Stimulated activated naive CD4-positive, alpha-beta T cell treated with Interleukin-2 at 50 U/mL for 16 hours (primary cell): ENCODE measurements at places on chromosomes 5 and 9.

GRCh38 chr5:28310696-28311095, 1272.3 kb upstream of the CDH9 start:
- no peak for DNase-seq

DNA sequence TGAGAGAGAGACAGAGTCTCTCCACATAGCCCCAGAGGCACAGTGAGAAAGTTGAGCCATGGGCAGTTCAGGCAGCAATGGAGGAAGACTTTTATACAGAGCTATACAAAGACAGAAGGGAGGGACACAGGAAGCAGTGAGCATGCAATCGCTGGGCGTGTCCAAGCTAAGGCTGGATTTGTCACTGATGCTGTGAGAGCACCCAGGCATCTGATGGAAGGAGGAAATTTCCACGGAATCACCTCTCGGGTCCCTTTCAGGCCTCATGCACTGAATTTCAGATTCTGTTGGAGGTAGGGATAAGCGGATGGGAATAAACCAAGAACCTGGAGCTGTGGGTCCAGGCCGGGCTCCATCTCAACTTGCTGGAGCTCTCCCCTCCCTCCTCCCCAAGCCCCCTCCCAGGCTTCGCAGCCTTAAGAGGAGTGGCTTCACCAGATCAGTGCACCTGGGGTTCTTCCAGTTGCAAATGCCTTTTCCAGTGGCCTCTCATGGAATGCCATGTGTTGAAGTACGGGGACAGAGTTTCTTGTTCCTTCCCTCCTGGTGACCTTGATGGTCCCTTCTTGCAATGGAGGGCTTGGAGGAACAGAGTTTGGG, 114.8 kb upstream of the ALDH1B1 start:
- no peak for DNase-seq

- no peak for DNase-seq
These were observed 24.3 kb downstream of the HMHB1 start for GRCh38 chr5:143836161-143836725.

GRCh38 chr9:120860083-120860482, 16.9 kb downstream of the PHF19 start:
- no peak for DNase-seq

GRCh38 chr5:139014726-139015125, 139.6 kb upstream of the LRRTM2 start:
- no peak for DNase-seq

DNA sequence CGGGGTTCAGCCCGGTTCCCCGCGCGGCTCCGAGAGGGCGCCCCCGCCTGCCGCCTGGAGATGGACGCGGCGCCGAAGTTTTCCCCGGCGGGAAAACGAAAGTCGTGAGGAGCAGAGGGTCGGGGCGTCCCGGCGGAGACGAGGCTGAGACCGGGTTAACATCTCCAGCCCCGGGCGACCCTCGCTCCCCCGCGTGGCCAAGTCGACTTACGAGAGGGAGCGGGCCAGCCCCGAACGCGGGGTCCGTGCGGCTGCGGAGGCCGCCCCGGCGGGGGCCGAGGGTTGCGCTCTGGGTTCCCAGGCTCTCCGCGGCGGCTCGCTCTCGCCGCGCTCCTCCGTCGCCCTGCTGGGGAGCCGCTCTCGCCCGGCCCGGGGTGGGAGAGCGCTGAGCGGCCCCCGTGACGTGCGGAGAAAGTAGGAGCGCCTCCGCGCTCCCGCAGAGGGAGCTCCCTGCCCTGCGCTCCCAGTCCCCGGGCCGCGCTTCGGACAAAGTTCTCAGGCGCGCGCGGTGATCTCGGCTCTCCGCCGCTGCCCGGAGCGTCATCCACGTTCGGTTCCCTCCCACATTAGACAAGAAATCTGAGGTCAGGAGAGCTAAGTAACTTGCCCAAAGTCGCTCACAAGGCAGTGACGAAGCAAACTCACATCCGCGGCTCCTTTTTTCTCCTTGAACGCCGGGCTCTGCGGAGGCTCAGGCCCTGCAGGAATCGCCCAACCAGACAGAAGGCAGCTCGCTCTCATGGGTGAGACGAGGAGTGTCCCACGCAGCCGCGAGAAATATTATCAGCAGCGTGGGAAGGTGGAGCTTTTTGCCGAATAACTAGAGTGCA, 1.2 kb upstream of the GCNT4 start:
- DNase-seq = peak; percentile 35

DNA sequence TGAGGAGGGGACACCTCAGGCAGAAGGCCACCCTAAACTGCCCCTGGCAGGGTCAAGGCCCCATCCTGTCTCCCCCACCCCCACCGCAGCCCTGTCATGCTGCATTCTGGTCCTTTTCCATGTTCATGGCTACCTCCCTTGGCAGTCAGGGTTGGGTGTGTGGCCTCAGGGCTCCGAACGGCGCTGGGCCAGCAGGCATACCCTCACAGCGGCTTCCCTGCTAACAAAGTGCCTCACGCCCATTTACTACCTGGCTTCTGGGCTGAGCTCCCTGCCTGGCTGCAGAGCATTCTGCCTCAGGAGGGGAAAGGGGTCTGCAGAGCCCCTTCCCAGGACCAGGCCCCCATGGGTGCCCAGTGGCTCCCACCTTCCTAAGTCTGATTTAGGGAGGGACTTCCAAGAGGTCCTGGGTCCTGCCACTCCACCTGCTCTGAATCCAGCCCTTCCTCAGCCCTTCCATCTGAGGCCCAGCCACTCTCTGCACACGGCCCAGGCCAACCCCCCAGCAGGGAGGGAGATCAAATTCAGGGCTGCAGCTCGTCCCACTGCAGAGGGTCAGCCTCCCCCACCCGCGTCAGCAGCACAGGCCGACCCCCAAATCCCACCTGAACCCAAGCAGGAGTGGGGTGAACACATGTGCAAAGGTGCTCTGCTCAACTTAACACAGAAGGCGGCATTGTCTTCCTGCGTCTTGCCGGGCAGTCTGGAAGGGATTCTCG, 115.9 kb upstream of the PHYKPL start:
- no peak for DNase-seq

DNA sequence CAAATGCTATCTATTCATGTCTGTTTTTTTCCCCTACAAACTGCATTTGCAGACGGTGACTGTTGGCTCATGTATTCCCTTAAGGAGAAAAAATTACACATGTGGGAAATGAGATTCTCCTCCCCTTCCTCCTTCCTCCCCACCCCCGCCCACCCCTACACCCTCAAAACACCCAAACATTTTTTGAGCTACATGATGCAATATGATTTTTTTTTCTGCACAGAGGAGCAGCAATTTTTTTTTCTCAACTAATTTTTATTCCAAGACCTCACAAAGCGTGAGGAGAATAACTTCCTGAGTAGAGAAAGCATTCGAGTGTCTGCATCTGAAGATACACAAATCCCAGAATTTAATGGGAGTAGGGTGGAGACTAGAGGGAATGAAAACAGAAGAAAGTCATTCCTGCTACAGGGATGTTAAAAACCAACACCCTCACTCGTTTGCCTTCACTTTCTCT, 118.1 kb downstream of the PRDM6 start:
- DNase-seq = no peak

- no peak for DNase-seq
These were observed 118.7 kb downstream of the MED27 start for GRCh38 chr9:131960851-131961495.

DNA sequence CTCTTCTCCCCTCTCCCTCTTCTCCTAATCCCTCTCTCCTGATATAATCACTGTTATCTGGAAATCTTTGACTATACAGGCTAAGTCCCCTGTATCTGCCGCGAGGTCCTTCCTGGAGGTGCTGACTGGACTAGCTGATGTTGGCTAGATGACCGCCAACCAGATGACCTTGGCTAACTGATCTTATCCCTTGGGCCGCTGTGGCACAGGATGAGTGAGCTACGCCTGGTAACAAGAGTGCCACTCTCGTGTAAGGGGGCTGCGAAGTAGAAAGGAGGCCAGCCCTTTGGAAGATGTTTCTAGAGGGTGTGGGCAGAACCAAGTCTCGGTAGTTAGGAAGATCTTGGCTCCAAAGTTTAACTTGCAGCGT, 345 bp upstream of the PRRC1 start:
- DNase-seq = no peak

DNA sequence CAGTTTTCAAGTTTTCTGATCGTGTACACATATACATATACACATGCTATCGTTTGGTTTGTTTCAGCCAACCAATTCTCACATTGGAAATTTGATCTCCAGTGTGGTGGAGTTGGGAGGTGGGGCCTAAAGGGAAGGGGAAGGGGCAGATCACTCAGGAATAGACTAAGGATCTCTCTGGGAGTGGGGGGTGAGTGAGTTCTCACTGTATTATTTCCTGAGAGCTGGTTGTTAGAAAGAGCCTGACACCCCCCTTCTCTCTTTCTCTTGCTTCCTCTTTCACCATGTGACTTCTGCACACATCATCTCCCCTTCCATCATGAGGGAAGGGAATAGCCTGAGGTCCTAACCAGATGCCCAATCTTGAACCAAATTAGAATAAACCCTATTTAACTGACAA, 551.7 kb downstream of the MAT2B start:
- no peak for DNase-seq

GRCh38 chr5:2024986-2025721, 142.4 kb upstream of the IRX4 start:
- DNase-seq = no peak

DNA sequence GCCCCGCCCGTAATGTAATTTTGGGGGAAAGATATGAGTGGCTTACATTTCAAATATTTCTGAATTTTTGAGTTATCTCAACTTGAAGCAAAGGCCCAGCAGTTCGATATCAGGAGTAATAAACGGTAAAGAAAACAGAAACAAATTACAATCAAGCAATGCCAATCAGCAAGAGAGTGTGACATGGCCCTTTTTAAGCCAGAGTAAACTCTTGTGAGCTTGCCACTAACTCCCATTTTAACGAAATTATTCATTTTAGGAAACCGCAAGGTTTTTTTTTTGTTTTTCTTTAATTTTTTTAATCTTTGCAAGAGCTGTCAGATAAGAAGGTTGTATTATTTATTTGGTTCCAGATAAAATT, 17.6 kb upstream of the CDK7 start:
- DNase-seq = no peak

- no peak for DNase-seq
These were observed 169.5 kb upstream of the HAPLN1 start for GRCh38 chr5:83889971-83890745.

DNA sequence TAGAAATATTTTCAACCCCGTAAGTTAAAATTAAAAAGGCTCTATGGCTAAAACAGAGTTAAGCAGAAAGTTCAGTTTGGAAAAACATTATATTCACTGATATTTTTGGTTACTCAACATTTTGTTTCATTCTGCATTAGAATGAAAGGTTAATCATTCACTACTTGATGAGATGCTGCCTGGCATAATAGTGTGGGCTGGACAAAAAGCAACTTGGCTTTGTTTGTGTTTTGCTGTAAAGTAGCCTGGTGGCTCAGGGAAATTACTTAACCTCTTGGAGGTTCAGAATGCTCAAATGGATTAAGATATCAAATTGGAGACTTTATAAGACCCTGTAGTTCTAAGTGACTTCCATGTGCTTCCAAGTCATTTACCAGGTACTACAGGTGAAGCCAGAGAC, 367.4 kb upstream of the TRPC7 start:
- DNase-seq = no peak

GRCh38 chr5:151078490-151079262, 2.2 kb downstream of the TNIP1 start:
- peak; percentile 83 for DNase-seq

- DNase-seq = no peak
These were observed 2.0 kb downstream of the NEUROG1 start for GRCh38 chr5:135533794-135534193.

DNA sequence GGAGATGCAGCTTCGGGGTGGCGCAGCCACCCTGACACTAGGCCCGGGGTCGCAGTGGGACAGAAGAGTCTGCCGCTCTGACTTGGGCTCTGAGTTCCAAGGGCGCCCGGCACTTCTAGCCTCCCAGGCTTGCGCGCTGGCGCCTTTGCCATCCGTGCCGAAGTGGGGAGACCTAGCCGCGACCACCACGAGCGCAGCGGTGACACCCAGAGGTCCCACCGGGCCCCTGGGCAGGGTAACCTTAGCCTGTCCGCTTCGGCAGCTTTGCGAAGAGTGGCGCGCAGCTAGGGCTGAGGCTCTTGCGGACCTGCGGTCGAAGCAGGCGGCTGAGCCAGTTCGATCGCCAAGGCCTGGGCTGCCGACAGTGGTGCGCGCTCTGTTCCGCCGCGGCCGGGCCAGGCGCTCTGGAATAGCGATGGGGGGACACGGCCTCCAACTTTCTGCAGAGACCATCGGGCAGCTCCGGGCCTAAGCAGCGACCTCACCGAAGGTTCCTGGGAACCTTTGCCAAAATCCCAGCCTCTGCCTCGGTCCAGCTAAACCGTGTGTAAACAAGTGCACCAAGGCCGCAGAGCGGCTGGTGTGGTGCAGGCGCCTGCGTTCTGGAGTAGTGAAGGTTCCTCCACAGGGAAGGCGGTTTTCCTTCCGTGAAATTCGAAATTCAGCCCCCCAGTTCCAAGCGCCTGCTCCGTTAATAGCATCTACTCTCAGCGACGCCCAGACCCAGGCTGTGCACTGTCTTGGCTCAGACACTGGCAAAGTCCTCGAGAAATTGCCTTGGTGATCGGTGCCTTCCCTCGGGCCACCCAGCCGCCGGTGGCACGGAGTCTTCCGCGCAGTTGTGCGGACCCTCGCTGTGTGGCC, 7.4 kb downstream of the TLX3 start:
- no peak for DNase-seq

- no peak for DNase-seq
These were observed 63.4 kb downstream of the ALDH7A1 start for GRCh38 chr5:126531543-126532120.
